Activated T-cell treated with anti-CD3 and anti-CD28 coated beads, Interleukin-2, amount 50 U/mL, for 72 hours (primary cell): ENCODE measurements at places on chromosomes 11 and 22. TPM values are rescaled to one million over a fixed set of nuclear protein-coding genes. Genes with fewer than 3 reads are reported as not detected.

The TMPRSS6 gene
- total RNA-seq, result 26.8 TPM

DNA sequence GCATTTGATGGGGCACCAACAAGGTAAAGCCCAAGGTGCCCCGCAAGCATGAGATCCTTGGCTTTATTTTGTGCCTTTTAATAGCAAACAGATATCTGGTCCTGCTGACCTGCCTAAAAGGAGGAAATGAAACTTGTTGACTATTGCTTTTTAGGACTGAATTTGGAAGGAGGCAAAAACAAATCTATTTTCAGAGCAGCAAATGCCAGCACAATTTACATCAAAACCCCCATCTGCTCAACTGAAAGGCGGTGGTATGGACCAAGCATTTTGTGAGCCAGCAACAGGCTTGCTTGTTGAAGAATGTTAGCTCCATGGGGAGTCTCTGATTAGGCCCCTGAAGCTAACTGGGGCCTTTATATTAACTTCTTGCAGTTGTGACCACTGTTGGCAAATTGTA is 192.6 kb upstream of the E2F8 start:
- DNase-seq, result no peak

DNA sequence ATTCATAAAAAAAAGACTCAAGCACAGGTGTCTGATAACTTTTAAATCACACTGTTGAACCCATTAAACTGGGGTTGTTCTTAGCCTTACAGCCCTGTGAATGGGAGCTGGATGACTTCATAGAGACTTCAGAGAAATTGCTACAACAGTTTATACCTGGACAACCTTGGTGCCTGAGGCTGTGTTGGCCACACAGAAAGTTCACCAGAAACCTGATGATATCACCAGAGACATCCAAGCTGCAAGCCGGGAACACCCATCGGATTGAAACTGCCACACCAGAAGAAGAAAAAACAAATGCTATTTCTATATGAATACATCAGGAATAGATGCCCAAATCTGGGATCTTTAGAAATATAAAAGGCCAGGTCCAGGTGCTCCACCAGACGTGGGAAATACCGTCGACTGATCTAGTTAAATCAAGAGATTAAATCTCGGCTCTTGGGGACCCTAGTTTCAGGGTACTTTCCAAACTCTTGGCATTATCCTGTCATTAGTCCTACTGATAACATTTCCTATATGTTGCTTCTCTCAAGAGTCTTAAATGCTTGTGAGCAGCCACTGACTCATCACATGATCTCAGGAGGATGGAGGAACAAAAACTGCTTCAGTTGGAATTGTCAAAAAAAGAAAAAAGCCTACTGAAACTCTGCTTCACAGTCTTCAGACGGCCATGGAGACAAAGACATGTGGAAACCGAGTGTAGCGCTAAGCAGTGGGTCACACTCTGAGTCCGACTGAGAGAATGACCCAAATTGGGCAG is 28.6 kb upstream of the APOL5 start:
- DNase-seq, result no peak

DNA sequence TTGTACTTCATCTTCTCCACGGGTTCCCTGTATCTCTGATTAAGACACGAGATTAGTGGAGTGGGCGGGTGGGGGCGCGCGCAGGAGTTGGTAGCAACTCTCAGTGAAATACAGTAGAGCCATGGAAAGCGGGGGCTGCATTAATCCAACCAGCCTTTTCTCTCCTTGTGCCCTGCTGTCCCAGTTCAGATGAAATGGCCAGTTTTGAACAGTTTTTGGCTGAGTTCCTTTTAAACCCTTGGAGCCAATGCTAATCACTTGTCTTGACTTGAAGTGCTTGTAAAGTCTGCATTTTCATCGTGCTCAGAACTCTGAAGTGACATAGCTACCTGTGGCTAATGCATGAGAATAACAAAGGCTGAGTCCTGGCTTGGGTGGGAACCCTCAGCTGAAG is 734 bp upstream of the TMEM123 start:
- DNase-seq, result no peak

- DNase-seq, result no peak
Observed at GRCh38 chr11:84740050-84740449, 887.1 kb downstream of the DLG2 start.

GRCh38 chr11:36342327-36342726 is 46.2 kb downstream of the PRR5L start:
- DNase-seq, result no peak

The ST13 gene
- 194 TPM for total RNA-seq

DNA sequence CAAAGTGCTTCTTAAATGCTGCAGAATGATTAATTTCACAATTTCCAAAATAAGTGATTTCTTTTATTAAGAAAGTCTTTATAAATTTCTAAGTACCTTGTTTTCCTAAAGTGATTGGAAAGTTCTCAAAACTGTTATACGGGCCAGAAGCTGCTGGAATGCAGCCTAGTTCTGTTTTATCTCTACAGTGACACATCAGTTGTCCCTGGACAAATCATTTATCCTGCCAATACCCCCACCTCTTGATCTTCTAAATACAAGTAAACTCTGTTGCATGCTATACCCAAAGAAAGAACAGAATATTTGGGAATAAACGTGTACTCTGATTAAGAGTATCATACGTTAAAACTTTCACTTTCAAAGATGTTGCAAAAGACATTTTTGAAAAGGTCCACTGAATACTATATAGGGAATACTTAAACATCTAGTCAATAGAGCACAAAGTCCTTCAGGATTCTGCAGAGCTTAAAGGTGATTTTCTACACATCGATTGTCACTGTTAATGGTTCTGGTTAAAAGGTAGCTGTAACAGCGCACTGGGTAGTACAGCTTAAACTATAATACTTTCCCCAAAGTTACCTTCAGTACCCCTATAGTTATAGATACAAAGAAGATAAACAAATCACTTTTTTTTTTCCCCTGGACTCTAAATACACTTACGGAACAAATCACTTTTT is 92.1 kb upstream of the APOA1 start:
- DNase-seq, result no peak

- DNase-seq, result no peak
Observed at GRCh38 chr11:74332291-74332690, 20.9 kb upstream of the P4HA3 start.

GRCh38 chr11:2437516-2437915 is 6.8 kb downstream of the TRPM5 start:
- DNase-seq, result no peak

GRCh38 chr11:12242966-12243365 is 132.6 kb downstream of the MICAL2 start:
- no peak for DNase-seq

DNA sequence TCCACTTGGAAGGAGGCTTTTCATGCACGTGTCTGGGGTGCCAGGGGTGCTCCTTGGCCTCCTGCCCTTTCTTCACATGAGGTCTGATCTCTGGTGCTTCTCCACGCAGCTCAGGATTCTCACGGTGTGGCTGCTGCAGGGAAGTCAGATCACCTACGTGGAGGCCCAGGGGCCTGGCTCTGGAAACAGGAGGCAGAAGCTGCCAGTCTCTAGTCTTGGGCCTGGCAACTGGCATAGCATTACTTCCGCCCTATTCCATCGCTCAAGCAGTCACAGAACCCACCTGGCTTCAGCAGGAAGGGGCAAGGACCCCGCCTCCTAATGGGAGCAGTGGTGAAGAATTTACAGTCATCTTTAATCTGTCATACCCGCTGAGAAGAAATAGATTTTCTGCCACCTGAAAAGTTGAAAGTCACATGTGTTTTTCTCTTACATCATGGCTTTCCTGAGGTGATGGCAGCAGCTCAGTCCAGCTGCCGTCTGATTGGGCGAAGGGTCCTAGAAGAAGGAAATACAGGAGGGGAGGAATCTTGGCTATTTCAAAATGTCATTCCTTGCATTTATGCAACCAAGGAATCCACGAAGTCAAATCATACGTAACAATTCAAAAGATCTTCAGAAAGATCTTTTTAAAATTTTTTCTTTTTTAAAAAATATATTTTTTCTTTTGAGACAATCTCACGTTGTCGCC is 50.1 kb upstream of the DKK3 start:
- no peak for DNase-seq

The IL17RA gene
- total RNA-seq, result 23.5 TPM

The CD6 gene
- total RNA-seq, result 298 TPM

DNA sequence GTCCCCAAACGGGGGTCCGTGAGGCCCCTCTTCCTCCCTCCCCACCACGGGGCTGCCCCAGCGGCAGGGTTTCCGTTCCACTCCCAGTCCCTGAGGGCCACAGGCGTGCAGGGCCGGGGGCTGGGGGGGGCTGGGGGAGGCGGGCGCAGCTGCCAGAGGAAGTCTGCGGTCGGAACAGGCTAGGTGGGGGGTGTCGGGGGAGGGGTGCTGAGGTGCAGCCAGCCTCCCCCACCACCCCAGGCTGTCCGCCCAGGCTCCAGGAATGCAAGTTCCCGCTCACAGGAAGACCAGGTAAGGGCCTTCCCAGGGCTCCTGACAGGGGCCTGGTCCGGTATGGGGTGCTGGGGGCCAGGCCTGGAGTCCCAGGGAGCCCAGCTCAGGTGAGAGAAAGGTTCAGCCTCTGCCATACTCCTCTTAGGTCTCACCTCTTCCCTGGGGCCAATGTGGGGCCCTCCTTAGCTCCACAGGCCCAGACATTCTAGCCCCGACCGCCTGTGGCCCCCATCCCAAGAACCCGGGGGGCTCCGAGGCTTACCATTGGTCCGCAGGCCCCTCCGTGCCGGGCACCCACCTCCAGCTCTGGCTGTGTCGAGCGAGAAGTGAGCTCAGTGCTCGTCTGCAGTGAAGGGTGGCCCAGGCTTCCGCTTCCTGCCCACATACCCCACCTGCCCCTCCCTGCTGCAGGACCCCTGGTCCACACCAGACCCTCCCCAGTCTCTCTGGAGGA is at the start of gene PTPRCAP:
Gene PTPRCAP, minus strand, starts transcription at position 601 of the 727 bp plus-strand sequence. Its CDS starts 63 bp downstream, at position 538.
- peak; percentile 64 for DNase-seq

- no peak for DNase-seq
Observed at GRCh38 chr11:65305501-65306268, 9.0 kb upstream of the CDC42EP2 start.

The MYBPC3 gene
- total RNA-seq, result not detected

DNA sequence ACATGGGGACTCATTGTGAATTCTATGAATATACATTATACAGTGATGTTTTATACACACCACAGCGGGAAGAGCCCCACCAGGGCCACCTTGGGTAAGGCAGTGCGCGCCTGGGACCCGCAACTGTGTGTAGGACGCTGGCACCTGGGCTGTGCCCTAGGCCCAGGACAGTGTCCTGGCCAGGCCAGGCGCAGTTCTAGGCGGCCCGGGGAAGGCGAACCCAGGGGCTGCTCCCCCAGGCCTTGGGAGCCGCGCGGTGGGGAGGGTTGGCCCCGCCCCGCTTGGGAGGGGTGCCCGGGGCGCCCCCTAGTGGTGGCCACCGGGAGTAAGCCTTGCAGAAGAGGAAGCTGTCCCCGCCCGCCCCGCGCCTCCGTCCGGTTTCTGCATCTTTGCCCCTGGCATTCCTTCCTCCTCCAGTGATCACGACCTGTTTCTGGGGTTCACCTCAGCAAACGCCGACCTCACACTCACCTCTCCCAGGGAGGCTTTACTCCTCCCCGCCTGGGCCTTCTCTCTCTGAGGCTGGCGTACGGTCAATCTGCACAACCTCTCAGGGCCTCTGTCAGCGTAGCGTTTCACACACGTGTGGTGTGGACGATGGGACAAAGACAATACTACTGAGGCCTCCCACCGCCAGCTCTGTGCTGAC is 9.5 kb upstream of the EHD1 start:
- peak; percentile 94 for DNase-seq

GRCh38 chr11:95827696-95828095 is 37.4 kb downstream of the CEP57 start:
- DNase-seq, result no peak

The EHBP1L1 gene
- 93.9 TPM for total RNA-seq

The MFNG gene
- total RNA-seq, result 94.0 TPM

The SEC14L6 gene
- not detected for total RNA-seq

The MEI1 gene
- total RNA-seq, result 72.3 TPM

The DERL3 gene
- 5.2 TPM for total RNA-seq

The ACTN3 gene
- total RNA-seq, result 0.32 TPM

GRCh38 chr11:2673250-2673610 is 26.6 kb downstream of the KCNQ1OT1 start:
- no peak for DNase-seq

GRCh38 chr11:120714438-120714837 is 202.9 kb downstream of the GRIK4 start:
- no peak for DNase-seq

- no peak for DNase-seq
Observed at GRCh38 chr11:59761993-59762392, 6.8 kb downstream of the STX3 start.

GRCh38 chr11:7484645-7485044 is 661 bp upstream of the OLFML1 start:
- no peak for DNase-seq

- no peak for DNase-seq
Observed at GRCh38 chr11:105220121-105220520, 80.6 kb upstream of the CARD18 start.

GRCh38 chr22:22022255-22022840 is 39.8 kb upstream of the TOP3B start:
- no peak for DNase-seq

The ADAMTS15 gene
- 0.07 TPM for total RNA-seq

GRCh38 chr11:43419460-43419859 is 60.7 kb downstream of the TTC17 start:
- DNase-seq, result peak; percentile 36

GRCh38 chr11:86578727-86579405 is 93.5 kb downstream of the ME3 start:
- DNase-seq, result no peak

The SLC22A25 gene
- total RNA-seq, result not detected

GRCh38 chr11:5226732-5227310 is at the start of gene HBB:
Gene HBB, minus strand, starts transcription at chr11:5227071. Its CDS starts 50 bp downstream, at chr11:5227021.
- no peak for DNase-seq

The ZC3H12C gene
- 2.5 TPM for total RNA-seq

- DNase-seq, result no peak
Observed at GRCh38 chr11:8249482-8249881, 14.2 kb downstream of the LMO1 start.

GRCh38 chr11:27673979-27674663 is 26.1 kb downstream of the BDNF start:
- DNase-seq, result no peak

The DNHD1 gene
- total RNA-seq, result 44.4 TPM

GRCh38 chr11:122098261-122098980 is 17.6 kb downstream of the BLID start:
- DNase-seq, result no peak

DNA sequence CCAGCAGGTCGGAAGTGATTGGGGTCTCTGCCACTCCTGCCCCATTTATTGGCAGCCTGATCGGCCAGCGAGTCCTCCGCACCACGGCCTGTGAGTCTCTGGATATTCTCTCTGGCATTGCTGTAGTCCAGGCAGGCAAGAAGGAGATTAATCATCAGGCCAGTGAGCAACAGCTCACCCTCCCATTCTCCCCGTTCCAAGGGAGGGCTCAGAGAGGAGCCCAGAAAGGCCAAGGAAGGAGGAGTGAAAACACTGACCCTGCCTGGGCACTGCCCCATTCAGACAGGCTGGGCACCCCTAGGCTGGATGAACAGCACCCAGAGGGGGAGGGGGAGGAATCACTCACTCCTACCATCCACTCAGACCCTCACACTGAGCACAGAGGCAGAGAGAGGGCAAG is 3.1 kb downstream of the SAA2 start:
- no peak for DNase-seq

DNA sequence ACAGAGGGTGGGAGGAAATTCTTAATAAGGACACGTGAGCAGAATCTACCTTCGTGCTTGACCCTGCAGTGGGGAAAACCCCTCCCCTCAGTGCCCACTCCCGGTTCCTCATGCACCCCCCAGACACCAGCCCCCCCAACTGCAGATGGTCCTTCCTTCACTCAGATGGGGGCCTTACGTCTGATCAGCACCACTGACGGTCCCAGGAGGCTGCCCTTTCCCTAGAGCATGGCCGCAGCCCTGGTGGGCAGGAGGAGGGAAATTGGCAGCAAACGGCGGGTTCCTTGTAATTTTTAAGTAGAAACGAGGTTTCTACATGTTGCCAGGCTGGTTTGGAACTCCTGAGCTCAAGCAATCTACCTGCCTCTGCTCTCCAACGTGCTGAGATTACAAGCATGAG is 477.7 kb downstream of the TBC1D22A start:
- no peak for DNase-seq
